ENCODE measurements at places on chromosomes 16 and 17. TPM values are rescaled to one million over a fixed set of nuclear protein-coding genes. Genes with fewer than 3 reads are reported as not detected.
A peak's percentile ranks its signal among the peaks of the same experiment; 100 is the strongest.

GRCh38 chr17:43094129-43094835 lies 30.9 kb downstream of the BRCA1 start:
- DNase-seq: no peak

- no peak for DNase-seq
These were observed 69.8 kb downstream of the DYNLRB2 start for GRCh38 chr16:80610481-80611156.

DNA sequence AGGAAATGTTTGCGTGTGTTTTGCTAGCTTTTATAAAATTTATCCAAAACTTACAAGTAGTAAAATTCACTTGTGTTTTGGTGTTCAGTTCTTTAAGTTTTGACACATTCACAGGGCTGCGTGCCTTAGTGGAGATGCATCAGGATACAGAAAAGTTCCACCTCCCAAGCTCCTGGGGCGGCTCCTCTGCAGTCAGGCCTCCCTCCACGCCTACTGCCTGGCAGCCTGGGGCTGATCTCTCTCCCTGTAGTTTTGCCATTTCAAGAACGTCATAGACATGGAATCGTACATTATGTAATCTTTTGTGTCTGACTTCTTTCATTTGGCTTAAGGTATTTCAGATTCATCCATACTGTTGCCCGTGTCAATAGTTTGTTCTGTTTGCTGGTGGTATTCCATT lies 27.2 kb upstream of the IRF8 start:
- DNase-seq: no peak

- peak; percentile 56 for DNase-seq
These were observed 20.9 kb upstream of the CLEC18A start for GRCh38 chr16:69930117-69930776.

DNA sequence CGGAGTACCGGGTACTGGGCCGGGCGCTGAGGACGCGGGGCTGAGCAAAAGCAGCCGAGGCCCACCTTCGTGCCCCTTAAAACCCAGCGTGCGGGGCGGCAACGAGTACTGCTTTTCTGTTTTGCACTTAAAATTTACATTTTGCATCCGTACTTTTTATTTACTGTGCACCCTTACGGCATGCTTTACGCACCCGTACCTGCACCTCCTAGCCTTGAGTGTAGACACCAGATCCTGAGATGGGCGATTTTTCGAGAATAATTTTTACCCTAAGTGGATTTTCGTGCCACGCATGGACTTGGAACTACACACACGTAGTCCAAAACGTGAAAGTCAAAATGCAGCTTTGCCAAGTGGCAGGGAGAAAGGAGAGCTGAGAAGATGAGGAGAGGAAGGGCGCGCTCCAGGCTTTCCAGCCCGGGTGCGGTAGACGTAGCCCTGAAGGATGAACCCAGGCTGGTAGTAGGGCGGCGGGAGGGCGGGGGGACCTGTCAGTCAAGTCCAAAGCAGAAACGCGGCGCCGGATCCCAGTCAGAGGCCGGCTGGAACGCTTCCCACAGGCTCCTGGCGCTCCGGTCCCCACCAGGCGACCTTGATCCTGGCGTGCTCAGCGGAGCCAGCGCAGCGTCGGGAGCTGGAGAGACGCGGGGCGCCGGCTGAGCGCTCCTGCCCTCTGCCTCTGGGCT lies 1.2 kb upstream of the CBLN1 start:
- DNase-seq: no peak

- peak; percentile 56 for DNase-seq
These were observed 352.5 kb downstream of the KCNJ2 start for GRCh38 chr17:70521821-70522256.

DNA sequence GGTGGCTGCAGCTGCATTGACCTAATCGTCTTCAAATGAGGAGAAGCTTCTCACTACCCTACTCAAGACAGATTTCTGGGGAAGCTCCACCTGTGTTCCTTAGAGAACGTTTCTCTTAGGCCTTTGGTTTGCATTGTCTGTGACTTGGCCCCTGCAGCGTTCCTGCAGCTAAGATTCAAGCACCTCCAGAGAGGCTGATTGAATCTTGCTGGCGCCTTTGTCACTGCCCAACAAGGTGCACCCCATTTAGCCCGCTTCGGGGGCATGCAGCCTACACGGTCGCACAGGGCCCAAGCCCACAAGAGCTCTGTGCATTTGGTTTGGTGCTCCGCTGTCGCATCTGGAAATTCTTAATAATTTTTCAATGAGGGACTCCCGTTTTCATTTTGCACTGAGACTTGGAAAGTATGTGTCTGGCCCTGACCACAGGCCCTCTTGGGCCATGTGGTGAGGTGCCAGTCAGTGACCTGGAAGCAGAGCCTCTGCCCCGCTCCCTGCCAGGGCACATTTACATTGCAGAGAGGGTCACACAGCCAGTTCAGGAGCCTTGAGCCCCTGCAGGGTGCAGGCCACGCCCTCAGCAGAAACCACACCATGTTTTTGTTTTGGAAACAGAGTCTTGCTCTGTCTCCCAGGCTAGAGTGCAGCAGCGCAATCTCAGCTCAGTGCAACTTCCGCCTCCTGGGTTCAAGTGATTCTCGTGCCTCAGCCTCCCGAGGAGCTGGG lies 51.1 kb upstream of the CACNG5 start:
- DNase-seq: no peak

DNA sequence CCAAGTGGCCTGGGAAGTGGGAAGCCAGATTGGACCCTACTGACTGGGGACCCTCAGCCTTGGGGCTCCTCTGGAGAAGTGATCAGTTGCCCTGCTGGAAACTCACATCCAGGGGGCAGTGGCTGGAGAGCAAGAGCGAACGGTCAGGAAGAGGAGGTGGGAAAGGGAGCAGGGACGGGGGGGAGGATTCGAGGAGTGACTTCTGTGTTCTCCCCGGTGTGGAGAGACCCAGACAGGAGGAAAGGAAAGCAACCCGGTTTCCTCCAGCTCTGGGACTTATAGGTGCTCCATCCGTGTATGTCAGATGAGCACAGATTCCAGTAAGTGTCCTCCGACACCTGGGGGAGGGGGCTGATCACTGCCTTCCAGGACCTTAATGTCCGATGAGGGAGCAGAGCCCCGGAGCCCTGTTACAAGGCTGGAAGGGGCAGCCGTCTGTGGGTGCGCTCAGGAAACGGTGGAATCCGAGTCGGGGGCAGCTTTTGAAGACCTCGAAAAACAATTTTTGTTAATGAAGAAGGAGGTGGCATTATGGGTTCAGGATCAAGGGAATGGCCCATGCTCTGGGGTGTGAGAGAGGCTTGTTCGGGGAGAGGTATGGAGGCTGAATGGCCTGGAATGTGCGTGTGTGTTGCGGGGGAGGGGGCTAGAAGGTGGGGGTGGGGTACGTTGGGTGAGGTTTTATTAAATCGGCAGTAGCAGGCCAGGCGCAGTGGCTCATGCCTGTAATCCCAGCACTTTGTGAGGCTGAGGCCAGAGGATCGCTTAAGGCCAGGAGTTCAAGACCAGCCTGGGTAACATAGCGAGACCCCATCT lies 34.8 kb upstream of the NDRG4 start:
- DNase-seq: peak; percentile 87

- DNase-seq: no peak
These were observed 5.6 kb downstream of the PHB1 start for GRCh38 chr17:49409066-49409465.

DNA sequence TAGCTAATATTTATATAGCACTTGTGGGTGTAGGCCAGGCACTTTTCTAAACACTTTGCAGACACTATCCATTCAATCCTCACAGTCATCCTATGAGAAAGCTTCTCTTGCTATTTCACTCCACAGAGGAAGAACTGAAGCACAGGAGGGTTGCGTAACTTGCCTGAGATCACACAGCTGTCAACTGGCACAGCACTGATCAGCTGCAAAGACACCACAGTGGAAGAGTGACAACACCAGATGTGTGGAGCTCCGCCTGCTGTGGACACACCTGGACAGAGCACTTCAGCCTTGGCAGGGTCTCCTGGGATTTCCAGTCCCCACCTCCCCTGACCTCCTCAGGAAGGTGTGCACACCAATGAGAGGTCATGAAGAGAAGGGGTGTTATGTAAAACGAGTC lies 13.3 kb upstream of the CNEP1R1 start:
- DNase-seq: peak; percentile 7

GRCh38 chr17:30947796-30948195 lies 23.0 kb upstream of the RNF135 start:
- no peak for DNase-seq

DNA sequence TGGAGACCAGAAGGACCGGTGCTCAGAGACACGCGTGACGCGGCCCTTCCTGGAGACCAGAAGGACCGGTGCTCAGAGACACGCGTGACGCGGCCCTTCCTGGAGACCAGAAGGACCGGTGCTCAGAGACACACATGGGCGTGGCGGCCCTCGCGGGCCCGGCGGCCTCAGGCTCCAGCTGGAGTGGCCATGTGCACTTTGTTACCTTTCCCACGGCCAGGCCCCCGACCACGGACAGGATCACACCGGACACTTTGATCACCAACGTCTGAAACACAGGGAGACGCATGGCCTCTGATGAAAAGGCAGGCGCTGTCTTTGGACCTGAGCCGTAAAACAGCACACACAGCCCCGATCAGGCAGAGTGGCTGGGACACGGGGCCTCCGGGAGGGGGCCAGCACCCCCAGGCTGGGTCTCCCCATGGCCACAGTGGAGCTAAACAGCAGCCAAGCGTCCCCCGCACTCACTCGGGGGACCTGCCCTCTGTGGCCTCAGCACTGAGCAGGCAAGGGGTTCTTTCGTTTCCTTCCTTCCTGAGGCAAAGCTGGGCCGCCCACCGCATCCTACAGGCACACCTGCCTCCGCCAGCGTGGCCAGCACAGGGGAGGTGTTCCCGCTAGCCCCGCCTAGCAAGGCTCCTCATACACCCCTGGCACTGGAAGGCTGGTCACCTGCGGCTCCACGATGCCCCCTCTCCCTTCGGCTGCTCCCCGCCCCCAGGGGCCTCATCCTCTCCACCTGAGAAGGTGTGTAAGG lies 13.3 kb upstream of the CCDC154 start:
- DNase-seq: no peak

Gene KRT31
- not detected for total RNA-seq

Gene ATP2C2
- 0.83 TPM for total RNA-seq

Gene TBC1D3K
- total RNA-seq: not detected

Gene EVPL
- 0.27 TPM for total RNA-seq

Gene SREBF1
- 850 TPM for total RNA-seq

Gene ARHGAP44
- total RNA-seq: 7.9 TPM
